Renal pelvis (tissue), 12 donors: ENCODE measurements at places on chromosomes 16 and 17. TPM values are rescaled to one million over a fixed set of nuclear protein-coding genes. Genes with fewer than 3 reads are reported as not detected.

DNA sequence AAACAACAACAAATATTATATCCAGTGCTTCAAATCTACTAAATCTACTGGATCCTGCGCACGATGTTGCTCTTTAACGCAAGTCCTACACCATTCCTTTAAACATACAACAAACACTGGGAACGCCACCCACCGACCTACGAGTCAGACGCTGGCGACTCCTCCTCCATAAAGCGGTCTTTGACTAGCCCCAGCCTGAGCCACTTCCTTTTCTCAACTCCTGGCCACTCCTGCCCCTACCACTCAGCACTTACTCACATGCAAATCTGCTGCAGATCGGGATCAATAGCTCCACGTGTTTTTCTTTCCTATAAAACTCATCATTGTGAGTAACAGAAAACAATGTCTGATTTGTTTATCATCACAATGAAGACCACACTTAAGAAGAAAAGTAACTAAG, 32.8 kb upstream of the MNT start:
- DNase-seq = no peak

DNA sequence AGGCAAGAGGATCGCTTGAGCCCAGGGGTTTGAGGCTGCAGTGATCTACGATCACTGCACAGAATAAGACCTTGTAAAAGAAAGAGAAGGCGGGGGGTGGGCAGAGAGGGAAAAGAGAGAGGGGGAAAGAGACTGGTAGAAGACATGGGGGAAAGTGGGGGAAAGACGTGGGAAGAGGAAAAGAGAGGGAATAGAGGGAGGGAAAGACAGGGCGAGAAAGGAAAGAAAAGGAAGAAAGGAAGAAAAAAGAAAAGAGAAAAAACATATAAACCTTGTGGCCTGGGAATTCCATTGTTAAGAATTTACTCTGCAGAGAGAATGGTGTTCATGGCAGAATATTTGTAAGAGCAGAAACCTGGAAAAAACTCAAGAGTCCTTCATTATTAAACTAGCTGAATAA, 120.4 kb downstream of the RMI2 start:
- no peak for DNase-seq

- no peak for DNase-seq
These were observed 36.6 kb downstream of the FAM20A start for GRCh38 chr17:68564415-68565111.

The CPNE7 gene
- polyA plus RNA-seq = 5.6 TPM

DNA sequence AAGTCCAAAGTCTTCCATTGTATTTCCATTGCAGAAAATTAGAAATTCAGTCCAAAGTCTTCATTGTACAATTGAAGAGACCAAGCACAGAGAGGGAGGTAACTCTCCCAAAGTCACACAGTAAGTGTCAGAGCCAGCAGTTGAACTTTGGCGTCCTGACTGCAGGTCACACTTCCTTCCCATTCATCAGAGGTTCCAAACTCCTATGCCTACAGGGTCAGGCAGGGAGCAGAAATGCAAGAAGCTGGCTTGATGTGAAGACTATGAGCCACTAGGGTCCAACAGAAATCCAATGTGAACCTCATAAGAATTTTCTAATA, 44.7 kb upstream of the GRIN2A start:
- no peak for DNase-seq

The MATCAP1 gene
- polyA plus RNA-seq = 34.7 TPM

The CD300H gene
- not detected for polyA plus RNA-seq

The CCDC40 gene
- 18.2 TPM for polyA plus RNA-seq

GRCh38 chr16:74718140-74718539, 17.5 kb upstream of the MLKL start:
- no peak for DNase-seq

- peak; percentile 66 for DNase-seq
These were observed 217.3 kb downstream of the RBFOX3 start for GRCh38 chr17:79393358-79394052.

- no peak for DNase-seq
These were observed 11.9 kb downstream of the SPNS2 start for GRCh38 chr17:4510618-4510941.

DNA sequence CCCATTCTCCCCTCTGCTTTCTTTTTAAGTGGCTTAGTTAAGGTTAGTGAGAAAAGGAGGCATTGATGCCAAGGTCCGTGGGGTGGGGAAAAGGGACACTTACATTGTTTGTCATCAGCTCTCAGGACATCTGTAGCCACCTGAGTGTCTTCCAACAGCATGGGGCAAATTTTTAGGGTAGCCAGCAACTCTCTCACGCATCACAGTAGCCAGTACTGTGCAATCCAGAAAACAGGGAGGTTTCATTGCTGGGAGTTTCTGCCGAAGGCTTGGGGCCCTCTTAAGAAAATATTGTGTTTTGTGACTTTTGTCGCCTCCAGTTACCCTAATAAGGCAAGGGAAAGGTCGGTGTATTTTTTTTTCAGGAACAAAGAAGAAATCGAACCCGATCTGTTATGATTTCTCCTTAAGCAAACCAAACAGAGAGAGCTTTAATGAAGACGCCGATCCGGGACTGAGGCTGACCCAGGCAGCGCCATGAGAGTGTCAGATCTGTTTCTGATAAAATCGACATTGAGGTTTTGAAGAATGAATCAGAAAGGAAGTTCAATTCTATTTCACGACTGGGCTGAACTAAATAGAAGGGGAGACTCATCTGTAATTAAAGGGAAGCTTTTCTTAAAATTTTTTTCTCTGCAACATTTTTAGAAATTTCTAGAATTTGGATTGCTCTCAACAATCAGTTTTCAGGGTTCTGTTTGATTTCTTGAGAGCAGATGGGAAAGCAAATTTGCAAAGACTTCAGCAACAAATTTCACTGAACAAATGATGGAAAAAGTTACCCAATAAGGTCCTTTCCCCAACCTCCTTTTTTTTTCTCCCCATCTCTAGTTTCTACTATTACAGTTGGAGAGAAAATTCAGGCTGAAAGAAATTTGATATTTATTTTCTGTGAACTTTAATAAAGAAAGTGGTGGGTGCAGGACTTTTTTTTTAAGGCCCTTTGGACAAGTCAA, 144.7 kb upstream of the IRX3 start:
- DNase-seq = no peak

The MSRB1 gene
- polyA plus RNA-seq = 87.6 TPM

DNA sequence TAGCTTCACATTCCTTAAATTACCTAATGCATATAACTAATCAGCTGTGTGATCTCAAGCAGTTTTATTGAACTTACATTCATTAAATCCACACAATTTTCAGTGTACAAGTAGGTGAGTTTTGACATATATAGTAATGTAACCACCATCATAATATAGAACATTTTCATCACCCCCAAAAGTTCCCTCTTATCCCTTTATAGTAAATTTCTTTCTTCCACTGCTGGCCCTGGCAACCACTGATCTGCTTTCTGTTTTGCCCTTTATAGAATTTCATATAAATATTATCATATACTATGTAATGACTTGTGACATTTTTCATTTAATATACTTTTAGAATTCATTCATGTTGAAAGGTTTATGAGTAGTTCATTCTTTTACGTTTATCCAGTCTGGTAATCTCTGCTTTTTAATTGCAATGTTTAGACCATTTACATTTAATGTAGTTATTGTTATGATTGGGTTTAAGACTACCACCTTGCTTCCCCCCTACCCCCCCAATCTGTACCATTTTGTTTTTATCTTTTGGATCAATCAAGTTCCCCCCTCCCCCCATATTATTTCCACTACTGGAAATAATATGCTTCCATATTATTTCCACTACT, 125.3 kb upstream of the NACA2 start:
- no peak for DNase-seq
